NB4 (cell line): ENCODE measurements at places on chromosomes 6 and 20.
A peak's percentile ranks its signal among the peaks of the same experiment; 100 is the strongest.

GRCh38 chr6:25017932-25018567 lies 82.3 kb upstream of the RIPOR2 start:
- DNase-seq: peak; percentile 85

GRCh38 chr6:104813552-104813951 lies 46.2 kb downstream of the HACE1 start:
- DNase-seq: no peak

- no peak for DNase-seq
These were observed 773.9 kb upstream of the MMS22L start for GRCh38 chr6:98056955-98057354.

- peak; percentile 88 for DNase-seq
These were observed 15.0 kb downstream of the CALHM6 start for GRCh38 chr6:116476002-116476678.

- DNase-seq: peak; percentile 32
These were observed 349.4 kb upstream of the JARID2 start for GRCh38 chr6:14896475-14896874.

- DNase-seq: no peak
These were observed 38.8 kb downstream of the SUMO4 start for GRCh38 chr6:149438855-149439254.

- DNase-seq: no peak
These were observed 15.0 kb upstream of the MAP1LC3A start for GRCh38 chr20:34543463-34544056.

GRCh38 chr6:149211046-149211571 lies 106.4 kb upstream of the TAB2 start:
- peak; percentile 79 for DNase-seq

GRCh38 chr6:133337308-133337707 lies 96.2 kb downstream of the EYA4 start:
- DNase-seq: no peak

- no peak for DNase-seq
These were observed 40.2 kb downstream of the MRPL14 start for GRCh38 chr6:44086931-44087574.
